ENCODE measurements at places on chromosomes 4 and X.

DNA sequence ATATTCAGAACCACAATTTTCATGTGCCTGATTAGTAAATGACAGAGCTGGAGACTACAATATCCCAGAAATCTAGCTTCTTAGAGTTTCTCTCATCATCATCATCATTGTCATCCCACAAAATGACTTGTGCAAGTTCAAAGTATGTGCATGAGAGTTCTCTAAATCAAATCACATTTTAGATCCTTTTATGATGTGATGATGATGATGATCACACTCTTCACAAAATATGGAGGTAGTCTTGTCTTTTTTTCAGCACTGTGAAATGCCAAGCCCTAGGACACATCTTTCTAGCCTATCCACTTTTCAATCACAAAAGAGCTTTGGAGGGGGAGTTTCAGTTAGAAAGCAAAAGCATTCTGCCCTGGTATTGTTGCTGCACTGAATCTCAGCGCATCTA, 7.4 kb downstream of the MBNL3 start:
- no peak for DNase-seq

- DNase-seq: no peak
Observed at GRCh38 chr4:114036426-114036825, 57.0 kb upstream of the ARSJ start.

DNA sequence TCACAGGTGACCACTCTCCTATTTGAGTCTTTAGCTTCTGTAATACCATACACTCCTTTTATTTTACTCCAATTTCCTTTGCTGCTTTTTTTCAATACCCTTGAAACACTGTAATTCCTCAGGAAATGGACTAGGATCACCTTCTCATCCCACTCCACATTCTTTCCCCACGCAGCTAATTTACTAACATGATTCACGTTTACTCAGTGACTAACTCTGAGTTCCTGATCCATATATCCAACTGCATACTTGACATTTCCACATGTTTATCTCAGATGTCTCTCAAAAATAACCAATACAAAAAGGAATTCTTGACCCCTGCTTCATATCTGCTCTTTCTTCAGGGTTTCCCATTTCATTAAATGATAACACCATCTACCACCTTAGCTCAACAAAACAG, 19.9 kb downstream of the RPS6KA6 start:
- peak; percentile 29 for DNase-seq

DNA sequence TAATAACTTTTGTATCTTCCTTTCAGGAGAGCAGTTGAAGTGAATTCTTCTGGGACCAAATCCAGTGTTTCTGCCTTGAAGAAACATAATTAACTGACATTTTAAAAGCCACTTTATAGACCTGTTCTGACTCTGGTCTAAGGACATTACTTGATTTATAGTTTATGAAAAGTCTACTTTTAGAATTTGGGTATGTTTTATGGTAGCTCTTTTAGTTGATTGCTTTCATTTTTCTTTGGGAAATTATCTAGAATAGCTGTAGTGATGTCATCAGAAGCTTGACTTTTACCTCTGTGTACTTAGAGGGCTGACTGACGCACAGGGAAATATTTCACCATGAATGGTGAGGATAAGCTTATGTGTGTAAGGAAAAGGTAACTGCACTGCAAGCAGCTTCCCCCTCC, 131.8 kb upstream of the LIMCH1 start:
- DNase-seq: peak; percentile 39

- DNase-seq: no peak
Observed at GRCh38 chr4:153804722-153805121, 15.8 kb upstream of the SFRP2 start.
